ENCODE measurements at places on chromosomes 5 and 9.

DNA sequence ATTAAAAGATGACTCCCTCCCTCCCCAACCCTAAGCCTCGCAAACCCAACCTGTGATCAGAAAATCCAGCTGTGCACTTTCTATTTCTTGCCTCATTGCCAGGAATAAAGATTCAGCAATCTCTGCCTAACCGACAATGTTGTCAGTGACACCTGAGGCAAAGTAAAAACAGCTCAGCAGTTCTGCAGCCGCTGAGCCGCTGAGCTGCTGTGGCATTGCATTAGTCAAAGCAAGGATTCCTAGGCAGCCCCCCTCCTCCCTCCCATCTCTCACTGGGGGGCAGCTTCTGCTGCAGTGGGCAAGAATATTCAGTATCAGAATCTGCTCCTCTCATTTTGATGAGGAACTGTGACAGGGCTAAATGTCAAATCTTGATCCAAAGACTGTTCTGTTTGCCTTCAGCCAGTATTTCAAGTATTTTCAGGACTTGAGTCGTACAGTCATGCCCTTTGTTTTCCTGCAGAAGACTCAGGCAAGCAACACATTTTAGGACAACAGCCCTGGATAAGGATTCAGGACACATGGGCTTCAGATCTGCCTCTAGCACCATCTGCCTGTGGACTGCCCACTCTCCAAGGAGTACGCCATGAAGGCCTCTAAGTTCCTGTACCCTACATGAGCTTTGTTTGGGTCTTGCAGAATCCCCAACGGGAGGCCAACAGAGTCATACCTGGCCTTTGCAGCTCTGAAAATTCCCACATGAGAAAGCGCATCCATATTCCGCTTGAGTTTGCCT is 41.1 kb upstream of the DAP start:
- H3K4me1 ChIP-seq = no peaks in the 10 kb centered on the region
- no peak overlapping the region for H3K27ac ChIP-seq
- H3K4me3 ChIP-seq = no peak overlapping the region
- no peaks in the 10 kb centered on the region for H3K27me3 ChIP-seq
- no peaks in the 10 kb centered on the region for H3K36me3 ChIP-seq

DNA sequence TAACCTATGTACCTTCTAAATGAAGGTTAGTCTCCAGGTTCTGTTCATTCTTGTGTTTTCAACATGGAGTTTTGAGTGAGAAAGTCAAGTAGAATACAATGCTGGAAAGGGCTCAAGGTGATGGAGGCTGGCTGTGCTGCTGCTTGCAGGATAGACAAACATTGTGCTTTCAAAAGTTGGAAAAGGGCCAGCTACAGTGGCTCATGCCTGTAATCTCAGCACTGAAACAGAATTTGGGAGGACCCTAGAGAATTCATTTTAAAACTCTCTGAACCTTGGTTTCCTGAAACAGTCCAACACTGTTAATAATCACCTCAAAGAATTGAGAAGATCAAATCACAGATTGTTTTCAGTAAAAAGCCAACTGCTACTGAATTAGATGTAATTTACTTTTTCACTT is 15.4 kb upstream of the IARS1 start:
- H3K36me3 ChIP-seq = peaks cover 83% of the 10 kb centered on the region
- H3K4me1 ChIP-seq = no peaks in the 10 kb centered on the region
- DNase-seq = no peak
- H3K27ac ChIP-seq = no peak overlapping the region

- no peak overlapping the region for H3K27ac ChIP-seq
- no peaks in the 10 kb centered on the region for H3K36me3 ChIP-seq
- no peak for DNase-seq
- H3K4me1 ChIP-seq = no peaks in the 10 kb centered on the region
- no peak overlapping the region for H3K4me3 ChIP-seq
Measured at GRCh38 chr5:173755319-173755718, 132.8 kb upstream of the CPEB4 start.

DNA sequence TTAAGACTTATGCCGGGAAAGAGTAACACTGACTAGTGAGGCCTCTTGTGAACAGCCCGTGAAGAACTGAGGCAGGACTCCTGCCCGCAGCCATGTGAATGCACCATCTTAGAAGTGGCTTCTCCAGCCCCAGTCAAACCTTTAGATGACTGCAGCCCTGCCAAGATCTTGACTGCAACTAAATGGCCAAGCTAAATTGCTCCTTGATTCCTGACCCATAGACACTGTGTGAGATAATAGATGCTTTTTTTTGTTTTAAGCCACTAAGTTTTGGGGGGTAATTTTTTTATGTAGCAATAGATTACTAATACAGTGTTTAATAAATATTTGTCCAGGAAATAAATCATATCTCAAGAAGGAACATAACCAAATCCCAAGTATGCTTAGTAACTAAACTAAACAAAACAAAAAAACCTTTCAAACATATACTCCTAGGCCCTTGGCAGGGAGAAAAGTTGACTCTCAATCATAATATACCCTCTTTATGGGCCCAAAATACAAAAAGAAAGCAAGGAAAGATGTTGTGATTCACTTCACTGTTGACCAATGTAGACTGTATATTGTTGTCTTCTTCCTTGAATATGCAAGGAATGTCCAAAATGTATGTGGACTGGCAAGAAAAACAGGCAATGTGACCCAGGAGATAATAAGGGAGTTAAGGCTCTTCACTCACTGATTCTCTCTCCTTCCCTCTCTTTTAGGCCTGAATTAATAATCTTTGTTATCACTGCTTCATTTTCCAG is 79.7 kb upstream of the ZNF366 start:
- no peaks in the 10 kb centered on the region for H3K36me3 ChIP-seq
- no peaks in the 10 kb centered on the region for H3K4me1 ChIP-seq
- no peak for DNase-seq
- H3K27ac ChIP-seq = no peak overlapping the region
- H3K4me3 ChIP-seq = no peak overlapping the region

Measured in sigmoid colon (tissue), 7 donors.